ENCODE measurements at places on chromosomes 5 and 9.

DNA sequence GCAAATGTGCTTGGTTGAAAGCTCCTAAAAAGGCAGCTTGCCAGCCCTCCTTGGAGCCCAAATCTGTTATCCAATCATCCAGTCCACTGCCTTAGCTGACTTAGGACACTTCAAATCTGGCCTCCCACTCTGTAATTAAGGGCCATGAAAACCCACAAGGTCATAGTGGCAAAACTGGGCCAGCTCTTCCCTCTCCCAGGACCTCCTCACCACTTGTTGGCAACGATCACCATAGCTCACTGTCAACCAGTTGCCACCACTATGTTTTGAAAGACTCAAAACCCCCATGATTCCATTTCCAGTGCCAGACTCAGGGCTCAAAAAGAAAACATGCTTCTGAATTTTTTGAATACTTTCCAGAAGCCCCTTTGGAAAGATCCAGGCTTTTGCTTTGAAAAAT lies 107.5 kb downstream of the NREP start:
- DNase-seq, result no peak

GRCh38 chr5:1921711-1922110 lies 39.0 kb upstream of the IRX4 start:
- no peak for DNase-seq

GRCh38 chr5:149837680-149838269 lies 106.8 kb downstream of the PDE6A start:
- DNase-seq, result no peak

DNA sequence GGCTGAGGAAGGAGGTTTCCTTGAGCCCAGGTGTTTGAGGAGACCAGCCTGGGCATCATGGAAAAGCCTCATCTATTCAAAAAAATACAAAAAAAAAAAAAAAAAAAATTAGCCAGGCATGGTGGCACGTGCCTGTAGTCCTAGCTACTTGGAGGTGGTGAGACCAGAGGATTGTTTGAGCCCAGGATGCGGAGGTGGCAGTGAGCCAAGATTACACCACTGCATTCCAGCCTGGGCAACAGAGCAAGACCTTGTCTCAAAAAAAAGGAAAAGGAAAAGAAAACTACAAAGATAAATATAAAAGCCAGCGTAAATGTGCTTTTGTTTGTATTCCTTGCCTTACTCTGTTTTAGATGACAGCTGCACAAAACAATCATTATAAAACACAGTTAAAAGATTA lies 2249.2 kb upstream of the C9orf72 start:
- no peak for DNase-seq

DNA sequence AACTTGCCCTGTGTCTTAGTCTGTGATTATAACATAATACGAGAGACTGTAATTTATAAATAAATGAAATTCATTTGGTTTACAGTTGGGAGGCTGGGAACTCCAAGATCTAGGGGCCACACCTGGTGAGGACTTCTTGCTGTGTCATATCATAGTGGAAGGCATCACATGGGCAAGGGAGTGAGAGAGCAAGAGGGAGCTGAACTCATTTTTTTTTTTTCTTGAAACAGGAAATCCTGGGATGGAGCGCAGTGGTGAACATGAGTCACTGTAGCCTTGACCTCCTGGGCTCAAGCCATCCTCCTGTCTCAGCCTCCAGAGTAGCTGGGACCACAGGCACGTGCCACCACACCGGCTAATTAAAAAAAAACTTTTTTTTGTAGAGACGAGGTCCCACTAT lies 7.2 kb downstream of the MLANA start:
- DNase-seq, result no peak

GRCh38 chr9:87622923-87623322 lies 103.0 kb upstream of the CTSL start:
- DNase-seq, result no peak
